Stromal cell of bone marrow (primary cell): ENCODE measurements at places on chromosomes 12 and 14.

- DNase-seq: no peak
Measured at GRCh38 chr14:81289516-81289915, 68.8 kb upstream of the GTF2A1 start.

DNA sequence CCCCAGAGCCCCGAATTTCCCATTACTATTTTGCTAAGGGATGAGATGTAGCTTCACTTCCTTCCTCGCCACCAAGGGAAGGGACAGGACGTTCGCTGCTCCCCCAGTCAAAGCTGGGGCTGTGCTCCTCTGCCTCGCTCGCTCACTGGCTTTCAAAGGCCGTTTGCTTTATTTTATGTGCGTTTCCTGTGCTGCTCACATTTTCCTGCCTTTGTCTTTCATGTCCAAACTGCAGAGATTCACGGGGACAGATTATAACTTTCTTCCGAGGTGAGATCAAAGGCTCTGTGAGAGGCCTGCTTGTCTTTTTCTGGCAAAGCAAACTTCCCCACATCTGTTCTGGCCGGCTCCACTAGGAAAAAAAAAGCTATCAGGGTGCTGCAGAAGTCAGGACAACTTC is 76.0 kb upstream of the FZD10 start:
- DNase-seq: no peak

GRCh38 chr12:68791897-68792481 is 16.0 kb upstream of the MDM2 start:
- no peak for DNase-seq

GRCh38 chr12:44294649-44295048 is 458.8 kb downstream of the TMEM117 start:
- no peak for DNase-seq

- DNase-seq: no peak
Measured at GRCh38 chr12:121628536-121628935, 2.2 kb downstream of the ORAI1 start.

DNA sequence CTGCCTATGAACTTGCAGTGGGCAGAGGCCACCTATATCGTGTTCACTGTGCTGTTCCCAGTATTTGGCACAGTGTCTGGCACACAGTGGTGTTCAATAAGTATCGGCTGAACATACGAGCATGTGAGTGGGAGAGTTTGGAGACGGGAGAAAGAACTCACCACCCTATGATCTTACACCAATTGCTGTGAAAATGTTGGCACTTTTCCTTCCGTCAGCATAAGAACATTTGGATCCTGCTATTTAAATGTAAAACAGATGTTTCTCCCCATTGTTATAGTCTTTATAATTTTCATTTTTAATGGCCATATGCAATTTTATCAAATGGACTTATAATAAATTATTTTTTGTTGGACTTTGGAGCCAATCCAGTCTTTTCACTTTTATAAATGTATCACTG is 144.4 kb downstream of the EFCAB11 start:
- no peak for DNase-seq

GRCh38 chr12:124963211-124963610 is 25.7 kb downstream of the DHX37 start:
- DNase-seq: no peak

DNA sequence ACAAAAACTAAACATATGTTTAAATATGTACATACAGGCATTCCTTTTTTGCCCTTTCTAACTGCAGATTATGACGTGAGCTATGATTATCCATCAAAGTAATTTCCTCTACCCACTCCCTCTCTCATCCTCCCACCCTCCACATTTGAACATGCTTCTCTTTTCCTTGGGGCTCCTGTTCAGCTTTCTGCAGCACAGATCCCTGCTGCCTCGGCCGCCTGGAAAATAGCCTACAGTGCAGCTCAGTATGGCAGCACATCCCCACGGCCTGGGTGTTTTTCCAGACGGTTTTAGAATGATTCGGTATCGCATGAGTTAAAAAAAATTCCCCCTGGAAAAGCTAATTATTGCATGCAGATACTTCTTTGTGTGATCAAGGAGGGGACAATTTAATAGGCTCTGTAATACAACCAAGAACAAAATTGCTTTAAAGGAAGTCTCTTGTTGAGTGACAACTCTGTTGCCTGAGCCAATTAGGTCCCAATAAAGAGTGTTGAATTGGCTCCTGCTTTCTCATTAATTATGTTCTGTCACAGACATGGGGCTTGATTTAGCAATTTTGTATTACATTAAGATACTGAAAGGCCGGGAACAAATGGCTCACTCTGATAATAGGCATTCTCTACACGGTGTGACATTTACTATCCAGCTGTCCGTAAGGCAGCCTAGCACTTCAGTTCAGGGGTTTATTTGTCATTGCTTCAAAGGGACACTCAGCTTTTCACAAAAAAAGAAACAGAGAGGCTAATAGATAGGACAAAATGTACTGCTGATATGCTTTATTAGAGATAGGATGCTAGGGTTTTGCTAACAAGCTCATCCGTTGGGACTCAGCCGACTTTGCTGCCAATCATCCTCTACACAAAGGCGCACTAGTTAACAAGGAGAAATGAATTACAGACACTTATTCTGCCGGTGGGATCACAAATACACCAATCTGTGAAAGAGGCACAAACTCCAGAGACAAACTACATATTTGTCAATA is 285.8 kb upstream of the G2E3 start:
- no peak for DNase-seq

- peak; percentile 16 for DNase-seq
Measured at GRCh38 chr12:23066095-23066494, 441.1 kb downstream of the ETNK1 start.

DNA sequence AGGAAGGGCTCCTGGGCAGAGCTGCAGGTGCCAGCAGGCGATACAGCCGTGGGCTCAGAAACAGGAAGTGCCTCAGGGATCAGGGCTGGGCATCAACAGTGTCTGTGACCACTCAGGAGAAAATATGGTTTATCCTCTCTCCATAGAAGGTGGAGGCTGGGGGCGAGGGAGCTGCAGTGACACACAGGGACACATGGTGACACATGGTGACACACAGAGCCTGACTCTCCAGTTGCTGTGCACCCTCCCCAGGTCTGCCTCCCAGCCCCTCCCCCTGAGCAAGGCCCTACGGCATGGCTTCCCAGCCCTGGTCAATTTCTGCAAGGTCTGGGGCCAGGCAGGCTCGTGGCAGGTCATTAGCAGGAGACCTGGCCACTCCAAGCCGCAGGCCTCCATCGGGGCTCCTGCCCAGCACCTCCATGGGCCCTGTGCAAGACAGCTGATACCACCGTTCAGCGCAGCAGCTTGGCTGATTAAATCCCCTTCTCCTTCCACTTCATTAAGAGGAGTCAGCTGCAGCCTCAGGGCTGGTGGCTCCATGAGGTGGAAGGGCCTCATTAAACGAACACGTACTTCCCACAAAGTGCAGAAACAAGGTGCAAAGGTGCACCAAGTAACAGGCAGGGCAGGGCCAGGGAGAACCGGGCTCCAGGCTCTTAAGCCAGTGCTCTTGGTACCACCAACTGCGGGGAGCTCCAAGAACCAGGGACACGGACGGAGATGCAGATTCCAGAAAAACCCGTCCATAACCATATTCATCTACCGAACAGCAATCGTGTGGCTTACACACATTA is 60.7 kb downstream of the CCNK start:
- no peak for DNase-seq

GRCh38 chr14:51022769-51023168 is 72.1 kb downstream of the TRIM9 start:
- no peak for DNase-seq

- DNase-seq: peak; percentile 25
Measured at GRCh38 chr14:103819503-103820307, 27.7 kb downstream of the PPP1R13B start.

DNA sequence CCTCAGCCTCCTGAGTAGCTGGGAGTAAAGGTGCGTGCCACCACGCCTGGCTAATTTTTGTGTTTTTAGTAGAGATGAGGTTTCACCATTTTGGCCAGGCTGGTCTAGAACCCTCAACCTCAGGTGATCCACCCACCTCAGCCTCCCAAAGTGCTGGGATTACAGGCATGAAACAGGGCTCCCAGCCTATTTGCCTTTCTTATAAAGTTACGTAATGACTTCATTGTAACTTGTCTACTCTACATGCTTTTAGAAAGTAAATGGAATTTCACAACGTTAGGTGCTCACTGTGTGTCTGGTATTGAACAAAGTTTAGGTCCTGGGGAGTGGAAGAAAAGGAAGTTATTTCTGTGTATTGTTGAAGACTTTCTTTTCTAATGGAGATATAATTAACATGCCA is 12.5 kb downstream of the CFAP251 start:
- DNase-seq: no peak

DNA sequence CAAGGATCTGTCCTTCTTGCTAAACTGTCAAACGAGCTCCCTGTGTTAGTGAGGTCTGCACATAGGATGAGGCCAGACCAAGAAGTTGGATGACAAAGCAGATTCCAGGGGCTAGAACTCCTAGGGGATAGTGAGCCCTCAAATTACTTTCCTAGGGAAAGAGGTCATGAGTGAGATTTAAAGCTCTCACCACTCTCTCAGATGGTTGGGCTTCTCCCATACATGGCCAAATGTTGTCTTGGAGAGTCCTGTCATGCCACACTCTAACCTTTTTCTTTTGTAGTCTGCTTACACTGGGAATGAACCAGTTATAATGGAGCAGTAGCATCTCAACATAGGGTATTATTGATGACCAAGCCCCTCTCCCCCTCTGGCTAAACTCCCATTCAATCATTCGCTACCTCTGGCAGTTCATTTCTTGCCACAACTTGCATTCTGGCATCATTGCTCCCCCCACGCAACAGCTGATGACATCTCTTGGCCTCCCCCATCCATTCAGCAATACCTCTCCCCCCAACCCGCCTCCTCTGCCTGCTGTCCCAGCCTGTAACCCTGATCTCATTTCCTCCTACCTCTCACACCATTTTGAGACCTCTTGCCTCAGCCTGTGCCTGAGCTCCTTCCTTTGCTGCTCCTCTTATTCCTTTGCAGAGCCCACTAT is 64.7 kb upstream of the CISTR start:
- no peak for DNase-seq

GRCh38 chr14:104599446-104599845 is 5.1 kb downstream of the TMEM179 start:
- no peak for DNase-seq

DNA sequence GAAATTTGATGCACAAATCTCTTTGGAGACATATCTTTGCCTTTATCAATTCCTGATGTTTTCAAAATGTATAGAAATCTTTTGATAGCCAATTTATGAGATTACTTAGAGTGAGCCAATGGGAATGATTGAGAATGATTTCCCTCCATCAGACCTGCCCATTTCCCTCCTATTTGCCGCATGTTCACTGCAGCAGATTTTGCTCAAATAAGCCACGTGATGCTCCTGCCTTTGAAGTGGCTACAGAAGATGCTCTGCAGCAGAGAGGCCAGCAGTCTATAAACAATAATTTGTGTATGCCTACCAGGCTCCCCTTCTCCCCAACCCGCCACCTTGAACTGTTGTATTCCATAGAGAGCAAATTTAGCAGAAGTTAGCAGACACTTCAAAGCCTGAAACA is 21.9 kb downstream of the WIF1 start:
- DNase-seq: no peak
